ENCODE measurements at places on chromosomes 5 and 9.

DNA sequence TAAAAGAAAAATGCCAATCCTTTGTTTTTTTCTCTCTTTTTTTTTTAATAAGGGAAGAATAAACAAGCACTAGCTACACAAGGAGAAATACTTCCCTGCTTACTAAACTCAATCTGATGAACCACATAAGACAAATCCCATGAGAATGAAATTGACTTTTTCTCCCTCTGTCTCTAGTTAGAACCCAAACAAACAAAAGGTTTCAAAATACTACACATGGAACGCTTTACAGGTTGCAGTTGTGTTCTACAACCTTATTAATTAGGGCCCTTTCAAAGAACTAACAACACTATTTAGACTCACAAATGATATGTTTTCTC, 124.5 kb downstream of the PDE4D start:
- DNase-seq, result no peak

GRCh38 chr5:158223054-158223600, 364.2 kb upstream of the CLINT1 start:
- no peak for DNase-seq

DNA sequence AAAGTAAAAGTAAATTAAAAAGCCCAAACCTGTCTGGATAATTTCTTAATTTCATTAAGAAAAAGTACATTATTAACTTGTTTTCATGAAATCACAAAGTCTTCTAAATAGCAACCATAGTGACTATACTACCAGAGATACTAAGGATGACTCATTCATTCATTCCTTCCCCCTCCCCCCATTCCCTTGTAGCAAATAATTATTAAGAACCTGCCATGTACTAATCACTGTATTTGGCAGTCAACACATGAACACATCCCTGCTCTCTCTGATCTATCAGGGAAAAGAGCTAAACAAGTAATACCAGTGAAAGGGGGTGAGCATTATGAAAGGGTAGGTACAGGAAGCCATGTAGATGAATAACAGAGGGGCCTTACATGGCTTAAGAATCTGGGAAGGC, 203.9 kb downstream of the CWC27 start:
- no peak for DNase-seq

GRCh38 chr9:5453004-5453403, 2.7 kb downstream of the CD274 start:
- no peak for DNase-seq

DNA sequence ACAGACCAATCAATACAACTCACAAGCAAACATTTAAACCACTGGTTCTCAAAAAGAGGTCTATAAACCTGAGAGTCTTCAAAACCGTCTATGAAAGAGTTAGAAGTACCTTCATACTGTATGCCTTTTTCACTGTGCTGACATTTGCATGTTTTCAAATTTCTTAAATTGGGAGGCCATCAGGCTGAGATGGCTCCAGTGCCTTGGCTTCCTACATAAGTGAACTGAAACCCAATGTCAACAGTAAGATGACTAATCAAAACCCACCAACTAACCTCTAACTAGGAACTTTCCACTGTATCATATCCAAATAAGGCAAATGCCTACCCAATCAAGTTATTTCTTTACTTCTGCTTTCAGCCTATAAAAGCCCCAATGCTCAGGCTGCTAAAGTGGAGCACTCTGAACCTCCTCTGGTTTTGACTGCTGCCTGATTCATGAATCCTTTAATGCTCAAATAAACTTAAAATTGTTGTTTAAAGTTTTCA, 35.1 kb downstream of the FAM13B start:
- DNase-seq, result no peak

DNA sequence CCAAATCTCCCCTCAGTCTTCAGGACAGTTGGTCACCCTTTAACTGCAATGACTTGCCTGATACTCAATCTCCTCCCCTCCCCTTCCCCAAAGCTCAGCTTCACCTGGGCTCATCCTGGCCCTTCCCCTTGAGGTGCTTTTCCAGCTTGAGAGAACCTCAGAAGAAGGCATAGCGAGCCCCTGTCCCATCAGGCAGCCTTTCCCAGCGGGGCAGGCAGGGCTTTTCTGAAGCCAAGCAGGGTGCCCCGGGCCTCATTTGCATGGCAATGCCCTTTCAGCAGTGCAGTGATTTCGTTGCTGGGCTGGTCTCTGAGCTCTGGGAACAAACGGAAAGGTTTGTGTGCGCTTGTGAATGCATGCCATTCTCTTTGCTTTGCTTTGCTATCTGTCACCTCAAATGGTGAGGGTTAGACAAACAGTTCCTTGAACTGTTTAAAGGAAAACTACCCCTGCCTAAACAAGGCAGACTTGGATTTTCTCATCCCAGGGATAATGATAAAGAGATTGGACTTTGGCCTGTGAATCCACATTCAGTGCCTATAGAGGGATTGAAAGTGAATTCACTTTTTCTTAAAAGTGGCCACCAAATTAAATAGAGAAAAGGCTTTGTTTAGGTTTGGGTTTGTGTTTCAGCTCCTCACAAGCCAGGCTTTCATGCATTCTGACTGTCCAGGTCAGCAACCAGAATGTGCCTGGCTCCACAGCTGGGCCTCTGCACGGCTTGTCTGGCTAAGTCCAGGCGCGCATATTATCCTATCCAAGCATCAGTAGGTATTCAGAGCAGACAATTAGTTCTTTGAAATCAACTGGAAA, 165.3 kb downstream of the ZNF608 start:
- no peak for DNase-seq

DNA sequence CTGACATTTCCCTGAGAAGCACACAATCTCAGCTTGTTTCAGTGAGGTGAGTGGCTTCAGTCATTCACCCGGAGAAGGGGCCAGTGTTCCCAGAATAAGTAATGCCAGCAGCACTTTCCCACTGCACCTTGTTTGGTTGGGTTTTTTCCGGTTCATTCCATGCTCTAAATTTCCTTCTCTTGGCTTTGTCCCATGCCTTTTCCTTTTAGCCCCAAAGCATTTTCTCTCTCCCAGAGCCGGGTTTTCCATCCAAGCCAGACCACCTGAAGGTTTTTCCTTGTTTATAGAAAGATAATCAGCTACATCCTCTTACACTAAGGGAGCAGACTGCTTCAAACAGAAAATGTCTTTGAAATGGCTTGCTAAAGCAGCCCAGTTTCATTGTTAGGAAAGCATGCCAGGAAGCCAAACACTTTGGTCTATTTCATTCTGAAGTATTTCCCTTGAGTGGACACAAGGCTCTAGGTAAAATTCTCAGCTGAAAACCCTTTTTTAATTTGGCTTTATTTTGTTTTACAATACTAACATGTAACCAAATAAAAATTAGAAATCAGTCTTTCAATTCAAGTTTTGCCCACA, 501.6 kb downstream of the DTWD2 start:
- no peak for DNase-seq

All from cortex of kidney (tissue), 1 donor.